ENCODE measurements at places on chromosomes 6 and 20.

DNA sequence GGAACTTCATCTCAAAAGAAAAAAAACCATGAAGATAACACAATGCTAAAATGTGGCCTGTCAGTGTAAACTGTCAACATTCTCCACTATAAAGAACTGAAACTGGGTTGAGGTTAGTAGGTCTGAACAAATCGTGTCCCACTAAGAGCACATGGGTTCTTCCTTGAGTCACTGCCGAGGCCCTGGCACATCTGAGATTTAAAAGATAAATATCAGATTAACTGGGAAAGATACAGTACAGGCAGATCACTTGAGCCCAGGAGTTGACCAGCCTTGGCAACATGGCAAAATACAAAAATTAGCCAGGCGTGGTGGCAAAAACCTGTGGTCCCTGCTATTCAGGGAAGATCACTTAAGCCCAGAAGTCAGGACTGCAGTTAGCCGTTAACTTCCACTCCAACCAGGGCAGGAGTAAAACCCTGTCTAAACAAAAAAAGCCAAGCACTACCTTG, 5.6 kb downstream of the EEF1A1 start:
- no peak for DNase-seq

DNA sequence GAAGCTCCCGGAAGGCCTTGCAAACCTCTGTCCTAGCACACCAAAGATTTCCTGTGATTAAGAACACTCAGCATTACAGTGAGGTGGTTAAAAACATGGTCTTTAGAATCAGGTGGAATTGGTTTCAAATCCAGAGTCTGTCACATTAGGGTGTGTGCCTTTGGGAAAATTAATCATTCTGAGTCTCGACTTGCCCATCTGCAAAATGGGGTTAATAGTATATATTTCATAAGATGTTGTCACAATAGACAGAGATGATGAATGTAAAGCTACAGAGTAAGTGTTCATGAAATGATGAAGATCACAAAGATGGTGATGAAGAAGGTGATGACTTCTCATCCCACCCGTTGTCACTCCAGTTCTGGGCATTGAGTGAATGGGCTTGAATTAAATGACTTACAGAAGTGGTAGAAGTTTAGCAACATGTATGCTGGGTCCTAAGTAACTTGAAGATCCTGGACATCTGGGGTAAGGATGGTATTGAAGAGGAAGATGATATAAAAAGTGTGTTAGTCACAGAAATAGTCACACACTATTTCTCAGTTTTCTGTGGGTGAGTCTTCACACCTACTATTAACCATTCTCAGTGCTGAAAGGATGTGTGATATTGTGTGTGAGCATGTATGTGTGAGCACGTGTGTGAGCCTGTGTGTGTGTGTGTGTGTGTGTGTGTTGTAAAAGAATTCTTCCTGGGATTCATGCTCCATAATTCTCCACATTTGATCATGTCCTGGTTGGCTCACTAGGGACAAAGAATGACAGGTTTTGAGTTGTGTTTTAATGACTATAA, 28.0 kb upstream of the NEDD9 start:
- no peak for DNase-seq

DNA sequence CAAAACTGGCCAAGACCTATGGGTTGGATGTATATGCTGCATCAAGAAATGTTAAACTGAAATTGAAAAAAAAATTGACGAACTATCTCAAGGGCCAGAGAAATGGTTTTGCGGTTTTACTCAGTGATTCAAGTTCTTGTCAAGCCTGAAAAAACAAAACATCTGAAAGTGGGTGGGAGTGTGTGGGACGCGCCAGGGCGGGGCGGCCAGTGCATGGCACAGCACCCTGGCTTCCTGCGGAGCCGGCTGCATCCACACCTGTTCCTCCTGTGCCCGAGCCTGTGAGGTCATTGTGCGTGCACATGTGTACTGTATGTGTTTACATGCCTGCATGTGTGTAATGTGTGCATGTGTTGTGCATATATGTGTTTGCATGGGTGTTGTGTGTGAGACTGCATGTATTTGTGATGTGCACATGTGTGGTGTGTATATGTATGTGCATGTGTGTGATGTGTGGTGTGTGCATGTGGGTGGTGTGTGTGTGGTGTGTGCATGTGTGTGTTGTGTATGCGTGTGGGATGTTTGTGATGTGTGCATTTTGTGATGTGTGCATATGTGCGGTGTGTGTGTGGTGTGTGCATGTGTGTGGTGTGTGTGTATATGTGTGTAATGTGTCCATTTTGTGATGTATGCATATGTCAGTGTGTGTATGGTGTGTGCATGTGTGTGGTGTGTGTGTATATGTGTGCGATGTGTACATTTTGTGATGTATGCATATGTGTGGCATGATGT, 59.8 kb downstream of the CDH4 start:
- no peak for DNase-seq

GRCh38 chr6:76490456-76490855, 418.0 kb upstream of the IMPG1 start:
- DNase-seq, result no peak

GRCh38 chr6:109000289-109000688, 94.4 kb downstream of the SESN1 start:
- DNase-seq, result no peak

GRCh38 chr20:50142812-50143211, 10.7 kb downstream of the PEDS1 start:
- DNase-seq, result no peak

- peak; percentile 25 for DNase-seq
These were observed 64.1 kb upstream of the FBXO30 start for GRCh38 chr6:145878591-145879295.

GRCh38 chr6:122393351-122393896, 6.0 kb upstream of the HSF2 start:
- no peak for DNase-seq

DNA sequence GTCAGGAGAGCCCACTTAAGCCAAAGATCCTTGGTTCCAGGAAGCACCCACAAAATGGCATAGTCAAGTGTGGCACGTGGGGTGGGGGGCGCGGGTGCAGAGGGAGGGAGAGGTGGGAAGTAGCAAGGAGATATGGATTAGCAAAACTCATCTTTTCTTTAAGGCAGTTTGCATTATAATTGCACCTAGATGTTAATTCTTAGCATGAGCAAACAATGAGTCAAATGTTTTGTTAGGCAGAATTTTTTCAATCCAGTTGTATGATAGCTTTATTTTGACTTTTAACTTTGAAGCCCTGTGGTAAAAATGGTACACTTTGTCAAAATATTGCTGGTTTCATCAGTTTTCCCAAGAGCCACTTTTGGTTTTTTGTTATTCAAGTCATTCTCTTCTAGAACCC, 15.0 kb downstream of the SCAND1 start:
- DNase-seq, result no peak

GRCh38 chr6:127855542-127856159, 45.2 kb downstream of the THEMIS start:
- peak; percentile 19 for DNase-seq

DNA sequence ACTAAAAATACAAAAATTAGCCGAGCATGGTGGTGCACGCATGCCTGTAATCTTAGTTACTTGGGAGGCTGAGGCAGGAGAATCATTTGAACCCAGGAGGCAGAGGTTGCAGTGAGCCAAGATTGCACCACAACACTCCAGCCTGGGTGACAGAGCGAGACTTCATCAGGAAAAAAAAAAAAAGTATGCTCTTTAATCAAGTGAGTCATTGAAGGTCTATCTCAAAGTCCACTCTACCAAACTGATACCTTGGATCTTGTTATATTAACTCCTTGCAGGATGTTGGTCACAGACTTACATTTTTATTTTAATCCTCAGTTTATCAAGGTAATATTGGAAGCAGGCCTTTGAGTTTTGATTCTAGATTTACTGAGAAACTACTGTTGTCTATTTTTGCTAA, 348.7 kb downstream of the COL12A1 start:
- DNase-seq, result no peak

GRCh38 chr6:114366899-114367298, 24.1 kb upstream of the HS3ST5 start:
- no peak for DNase-seq

GRCh38 chr6:110389689-110390382, 25.5 kb downstream of the DDO start:
- DNase-seq, result no peak

DNA sequence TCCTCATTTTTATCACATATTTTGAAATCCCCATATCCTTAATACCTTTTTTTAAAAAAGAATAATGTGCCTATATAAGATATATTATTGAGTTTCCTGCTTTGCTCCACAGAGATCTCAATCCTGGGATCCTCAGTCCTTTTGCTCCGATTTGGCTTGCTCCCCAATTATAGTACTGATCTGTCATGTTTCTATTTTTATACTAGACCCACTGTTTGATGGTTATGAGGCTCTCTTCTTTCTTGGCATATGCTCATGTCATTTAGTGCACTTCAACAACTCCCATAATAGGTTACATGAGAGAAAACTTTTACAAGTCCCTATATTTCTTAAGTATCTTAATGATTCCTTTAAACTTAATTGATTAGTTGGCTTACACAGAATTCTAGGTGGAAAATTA, 958.5 kb upstream of the EPHA7 start:
- no peak for DNase-seq

- DNase-seq, result no peak
These were observed 36.0 kb upstream of the EEF1A1 start for GRCh38 chr6:73556836-73557235.

- DNase-seq, result no peak
These were observed 79.8 kb upstream of the CCN6 start for GRCh38 chr6:111973927-111974639.

DNA sequence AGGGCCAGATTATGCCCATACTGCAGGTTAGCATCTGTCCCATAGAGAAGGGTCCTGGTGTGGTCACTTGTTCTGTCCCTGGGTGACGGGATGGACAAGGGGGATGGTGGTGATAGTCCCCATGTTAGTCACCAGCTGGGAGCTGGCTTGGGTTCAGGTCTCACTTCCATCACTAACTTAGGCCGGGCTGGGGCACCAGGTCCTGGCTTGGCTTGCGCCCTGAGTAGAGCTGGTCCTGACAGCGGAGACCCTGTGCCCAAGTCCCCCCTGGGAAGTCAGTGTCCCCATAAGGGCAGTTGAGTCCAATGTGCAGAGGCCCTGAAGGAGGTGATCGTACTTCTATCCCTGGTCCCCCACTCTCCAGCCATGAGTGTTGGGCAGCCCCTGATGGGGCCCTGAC, 52.6 kb downstream of the ANKRD60 start:
- no peak for DNase-seq

DNA sequence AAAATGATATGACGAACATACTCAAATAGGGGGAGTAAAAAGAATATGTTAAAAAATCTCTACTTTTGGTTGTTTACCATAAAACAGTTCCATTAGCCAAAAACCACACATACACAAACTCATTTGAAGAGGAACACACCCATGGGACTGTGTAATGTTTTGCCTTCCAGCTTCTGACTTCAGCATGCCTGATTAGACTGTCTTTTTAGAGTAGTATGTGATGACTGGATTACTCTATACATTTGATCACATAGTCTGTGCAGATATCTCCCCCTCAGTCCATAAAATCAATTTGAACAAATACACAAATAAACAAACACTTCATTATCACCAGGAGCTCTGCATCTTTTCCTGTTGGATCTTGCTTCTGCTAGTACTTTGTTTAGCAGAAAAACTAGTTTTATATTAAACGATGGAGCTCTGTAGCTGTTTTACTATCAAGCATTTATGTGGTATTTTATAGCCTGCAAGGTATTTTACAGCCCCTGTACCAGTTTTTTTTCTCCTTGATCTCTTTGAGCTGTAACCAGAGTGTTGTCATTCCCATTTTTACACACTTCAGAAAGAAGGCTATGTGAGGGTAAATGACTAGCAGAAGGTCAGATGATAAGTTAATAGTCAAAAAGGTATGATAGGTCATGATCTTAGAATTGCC, 866.5 kb upstream of the MAP3K7 start:
- DNase-seq, result no peak

- DNase-seq, result no peak
These were observed 91.9 kb downstream of the CCDC170 start for GRCh38 chr6:151585741-151586140.

DNA sequence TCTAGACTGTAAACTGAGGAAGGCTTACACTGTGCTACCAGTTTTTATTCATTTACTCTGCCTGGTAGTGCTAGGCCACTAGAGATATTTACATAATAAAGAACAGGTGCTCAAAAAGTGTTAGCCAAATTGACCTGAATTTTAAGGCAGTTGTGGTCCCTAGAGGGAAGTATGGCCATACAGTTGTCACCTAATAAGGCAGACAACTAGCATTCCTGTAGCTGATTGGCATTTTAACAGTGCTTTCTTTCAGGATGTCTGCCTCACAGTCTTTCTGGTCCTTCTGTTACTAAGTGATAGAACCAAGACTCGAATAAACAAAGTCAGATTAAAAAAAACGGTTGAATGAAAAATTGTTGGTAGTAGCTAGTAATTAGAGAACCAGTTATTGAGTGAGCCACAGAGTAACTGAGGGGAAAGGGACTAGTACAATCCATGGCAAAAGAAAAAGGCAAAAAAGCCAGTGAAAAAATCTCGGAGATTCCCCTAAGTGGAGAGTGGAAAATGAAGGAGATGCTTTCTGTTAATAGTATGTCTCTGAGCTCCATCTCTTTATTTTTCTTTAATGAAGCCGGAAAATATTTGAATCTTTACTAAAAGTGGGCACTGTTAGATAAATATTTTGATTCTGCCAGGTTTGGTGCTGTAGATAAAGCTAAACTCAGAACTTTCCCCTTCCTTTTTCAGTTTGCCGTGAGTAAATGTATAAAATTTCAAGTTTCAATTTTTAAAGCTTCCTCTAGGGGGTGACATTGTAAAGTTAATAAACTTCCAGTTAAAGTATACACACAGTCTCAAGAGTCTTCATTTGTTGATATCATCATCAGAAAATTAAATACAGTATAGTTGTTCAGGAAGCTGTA, 9.1 kb downstream of the VTA1 start:
- peak; percentile 14 for DNase-seq

DNA sequence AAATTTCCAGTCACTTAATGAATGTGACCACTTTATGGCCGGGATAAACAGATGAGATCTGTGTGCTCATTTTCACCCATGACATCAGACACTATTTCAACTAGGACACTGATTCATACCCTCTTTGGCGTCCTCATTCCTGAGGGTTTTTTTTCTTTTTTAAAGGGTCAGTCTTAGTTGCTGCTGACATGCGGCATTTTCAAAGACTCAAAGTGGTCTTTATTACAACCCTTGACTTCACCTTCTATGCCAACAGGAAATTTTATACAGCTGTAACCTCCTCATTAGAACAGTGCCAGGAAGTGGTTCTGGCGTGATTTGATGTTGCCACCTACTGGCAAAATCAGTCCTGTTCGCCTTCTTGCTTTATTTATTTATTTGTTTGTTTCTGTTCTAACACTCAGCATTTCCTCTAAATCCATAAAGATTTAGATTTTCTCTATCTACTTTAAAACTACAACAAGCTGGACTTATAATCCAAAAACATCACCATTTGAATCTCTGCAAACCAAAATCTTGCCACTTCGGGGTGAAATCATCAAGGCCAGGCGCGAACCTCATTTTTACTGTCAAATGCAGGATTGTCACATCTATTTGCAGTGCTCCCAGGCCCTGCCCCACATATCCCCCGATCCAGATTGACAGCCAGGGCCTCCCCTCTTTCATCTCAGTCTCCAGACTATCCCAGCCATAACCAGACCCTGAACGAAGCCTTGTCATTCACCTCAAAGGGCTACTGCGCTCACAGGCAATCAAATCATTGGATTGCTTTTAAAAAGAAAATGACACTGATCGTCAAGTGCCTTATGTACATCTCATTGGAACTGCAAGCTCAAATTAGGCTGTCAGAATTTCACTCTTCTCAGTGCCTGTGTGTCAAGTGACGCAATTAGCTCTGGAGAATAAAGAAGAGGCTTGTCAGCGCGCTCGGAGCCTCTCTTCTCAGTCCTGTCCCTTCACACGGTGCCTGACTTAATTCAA, 77.5 kb downstream of the C6orf118 start:
- DNase-seq, result peak; percentile 24
